CD8-positive, alpha-beta memory T cell (primary cell): ENCODE measurements at places on chromosomes 16 and 17.
A peak's percentile ranks its signal among the peaks of the same experiment; 100 is the strongest.

GRCh38 chr17:45640141-45640850 lies 143.8 kb upstream of the CRHR1 start:
- peak; percentile 79 for DNase-seq

- no peak for DNase-seq
Observed at GRCh38 chr17:45042346-45043120, 8.9 kb downstream of the DCAKD start.

DNA sequence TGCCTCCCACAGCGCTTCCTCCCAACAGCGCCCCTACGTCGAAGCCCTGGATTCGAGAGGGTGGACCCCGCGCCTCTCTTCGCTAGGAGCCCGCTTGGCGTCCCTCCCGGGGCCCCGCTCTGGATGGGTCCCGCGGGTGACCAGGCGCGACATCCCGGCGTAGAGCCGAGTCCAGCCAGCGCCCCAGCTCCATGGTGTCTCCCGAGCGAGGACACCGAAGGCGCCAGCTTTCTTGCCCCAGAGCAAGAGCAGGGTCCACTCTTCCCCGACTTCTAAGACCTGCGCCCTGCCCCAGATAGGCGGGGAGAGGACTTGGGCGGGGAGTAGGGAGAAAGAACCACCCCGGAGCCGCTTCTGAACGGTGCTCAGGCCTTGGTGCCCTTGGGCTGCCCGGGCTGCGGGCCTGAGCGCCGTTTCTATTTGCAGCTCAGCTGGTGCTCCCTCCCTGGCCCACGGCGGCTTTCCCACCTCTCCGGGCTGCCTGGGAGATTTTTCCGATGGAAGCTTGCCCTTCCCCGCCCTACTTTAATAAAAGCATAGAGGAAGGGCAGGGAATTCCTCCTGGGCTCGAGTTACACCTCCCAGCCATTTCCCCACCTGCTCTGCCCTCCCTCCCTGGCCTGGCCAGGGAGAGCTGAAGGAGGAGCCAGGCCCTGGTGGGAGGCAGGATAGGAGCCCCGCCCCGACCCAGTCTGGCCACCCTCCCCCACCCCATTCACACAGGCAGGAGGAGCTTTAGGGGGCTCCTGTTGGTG lies 1.8 kb downstream of the MMP15 start:
- no peak for DNase-seq

GRCh38 chr16:29315916-29316517 lies 90.5 kb downstream of the NPIPB11 start:
- DNase-seq = no peak

DNA sequence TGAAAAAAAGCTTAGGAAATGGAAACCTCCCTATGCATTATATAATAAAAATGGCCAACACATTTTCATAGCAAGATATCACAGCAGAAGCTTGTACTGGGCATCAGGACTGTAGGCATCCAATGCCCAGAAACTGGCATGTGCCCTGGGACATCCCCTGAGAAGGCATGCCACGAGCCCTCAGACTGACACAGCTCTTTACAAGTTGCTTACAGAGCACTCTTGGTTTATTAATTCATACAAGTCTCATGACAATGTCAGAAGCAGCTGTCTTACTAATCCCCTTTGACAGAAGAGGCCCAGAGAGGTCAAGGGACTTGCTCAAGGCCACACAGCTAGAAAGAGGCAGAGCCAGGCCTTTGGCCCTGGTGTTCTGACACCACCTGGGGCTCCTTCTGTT lies 5.6 kb upstream of the CCL2 start:
- no peak for DNase-seq

GRCh38 chr16:4682616-4683254 lies 10.6 kb upstream of the NUDT16L1 start:
- DNase-seq = no peak

- DNase-seq = no peak
Observed at GRCh38 chr17:33202021-33202420, 91.1 kb downstream of the ASIC2 start.

DNA sequence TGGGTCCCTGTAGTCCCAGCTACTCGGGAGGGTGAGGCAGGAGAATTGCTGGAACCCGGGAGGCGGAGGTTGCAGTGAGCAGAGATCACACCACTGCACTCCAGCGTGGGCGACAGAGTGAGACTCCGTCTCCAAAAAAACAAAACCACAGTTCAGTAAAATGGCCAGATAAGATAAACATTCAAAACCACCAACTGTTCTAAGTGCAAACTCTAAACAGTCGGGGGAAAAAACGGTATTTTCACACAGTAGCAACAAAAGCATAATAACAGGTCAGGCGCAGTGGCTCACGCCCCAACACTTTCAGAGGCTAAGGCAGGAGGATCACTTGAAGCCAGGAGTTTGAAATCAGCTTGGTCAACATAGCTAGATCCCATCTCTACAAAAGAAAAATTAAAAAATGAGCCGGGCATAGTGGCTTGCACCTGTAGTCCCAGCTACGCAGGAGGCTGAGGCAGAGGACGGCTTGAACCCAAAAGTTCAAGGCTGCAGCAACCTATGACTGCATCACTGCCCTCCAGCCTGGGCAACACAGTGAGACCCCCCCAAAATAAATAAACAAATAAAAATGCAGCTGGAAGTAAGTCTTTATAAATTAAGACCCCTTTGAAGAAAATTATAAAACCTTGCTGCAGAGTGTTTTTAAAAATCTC lies 10.8 kb upstream of the HASPIN start:
- DNase-seq = no peak

GRCh38 chr16:86317813-86318650 lies 192.3 kb upstream of the FOXF1 start:
- no peak for DNase-seq

DNA sequence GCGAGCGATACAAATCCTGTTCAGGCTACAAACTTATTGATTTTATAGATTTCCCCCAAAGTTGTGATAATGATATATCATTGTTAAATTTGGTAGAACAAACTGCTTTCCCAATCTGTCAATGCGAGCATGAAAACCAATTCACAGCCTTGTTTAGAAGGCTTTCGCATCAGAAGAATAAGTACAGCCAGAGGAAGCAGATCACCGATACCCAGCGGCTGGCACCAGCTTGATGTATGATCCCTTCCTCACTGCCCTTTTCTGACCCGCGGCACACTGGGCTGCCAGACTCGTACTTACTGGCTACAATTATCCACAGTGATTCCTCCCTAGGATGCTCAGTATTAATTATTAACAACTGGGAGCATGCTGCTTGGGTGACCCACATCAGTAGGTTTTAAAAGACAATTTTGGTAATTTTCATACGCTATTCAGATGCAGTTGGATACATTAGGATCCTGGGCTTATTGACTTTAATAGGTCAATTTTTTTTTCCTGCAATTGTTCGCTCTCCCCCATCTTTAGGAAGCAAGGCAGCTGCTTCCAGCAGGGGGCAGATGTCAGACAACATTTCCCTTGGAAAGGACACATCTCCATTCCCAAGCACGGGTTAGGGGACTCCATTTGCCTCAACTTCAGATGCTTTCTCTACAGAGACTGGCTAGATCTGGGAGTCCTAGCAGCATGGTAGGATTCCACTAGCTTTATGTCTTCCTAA lies 582.7 kb upstream of the PSMD7 start:
- DNase-seq = no peak

DNA sequence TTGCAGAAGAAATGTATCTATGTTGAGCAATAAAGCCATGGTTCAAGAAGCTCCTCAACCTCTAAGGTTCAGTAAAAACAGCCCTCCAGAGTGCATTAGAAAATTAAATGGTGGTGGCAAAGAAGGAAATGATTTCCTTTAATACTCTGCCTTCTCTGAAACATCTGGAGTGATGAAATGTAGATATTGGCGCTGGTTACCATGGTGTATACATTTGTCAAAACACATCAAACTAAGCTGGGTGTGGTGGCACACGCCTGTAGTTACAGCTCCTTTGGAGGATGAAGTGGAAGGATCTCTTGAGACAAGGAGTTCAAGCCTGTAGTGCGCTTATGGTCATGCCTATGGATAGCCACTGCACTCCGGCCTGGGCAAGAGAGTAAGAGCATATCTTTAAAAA lies 6.0 kb downstream of the CAPNS2 start:
- DNase-seq = no peak

- DNase-seq = no peak
Observed at GRCh38 chr16:78926723-78927210, 673.8 kb downstream of the MAF start.

DNA sequence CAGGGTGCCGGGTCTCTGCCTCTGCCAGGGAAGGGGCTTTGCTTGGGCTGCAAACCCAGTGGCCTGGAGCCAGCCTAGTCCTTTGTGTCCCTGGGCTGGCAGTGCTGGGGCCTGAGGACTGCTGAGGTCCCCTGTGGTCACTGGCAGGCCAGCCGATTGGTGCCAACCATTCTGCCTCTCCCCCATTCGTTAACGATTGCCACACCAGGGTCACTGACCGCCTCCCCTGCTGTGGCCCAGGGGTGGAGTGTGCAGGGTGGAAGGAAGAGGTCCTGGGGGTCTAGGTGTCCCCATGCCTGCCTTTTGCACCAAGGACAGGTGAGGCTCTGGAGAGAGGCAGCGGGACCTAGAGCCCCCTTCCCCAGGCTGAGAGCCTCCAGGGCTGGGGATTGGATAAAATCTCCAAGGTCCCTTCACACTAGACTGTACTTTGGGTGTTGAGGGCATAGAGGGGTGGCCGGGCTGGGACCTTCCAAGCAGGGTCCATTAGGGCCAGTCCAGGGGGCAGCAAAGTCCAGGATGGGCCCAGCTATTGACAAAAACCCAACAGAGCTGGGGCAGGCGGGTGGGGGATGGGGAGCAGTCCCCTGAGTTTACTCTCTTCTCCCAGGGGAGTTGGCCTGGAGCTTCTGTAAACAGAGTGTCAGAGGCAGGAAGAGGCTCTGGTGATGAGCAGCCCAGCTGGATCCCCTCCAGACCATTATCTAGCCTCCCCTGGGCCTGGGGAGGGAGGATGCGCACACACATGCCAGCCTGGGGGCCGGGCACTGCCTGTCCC lies 1.1 kb downstream of the VASN start:
- DNase-seq = no peak

GRCh38 chr17:12727881-12728280 lies 61.4 kb upstream of the ARHGAP44 start:
- no peak for DNase-seq

DNA sequence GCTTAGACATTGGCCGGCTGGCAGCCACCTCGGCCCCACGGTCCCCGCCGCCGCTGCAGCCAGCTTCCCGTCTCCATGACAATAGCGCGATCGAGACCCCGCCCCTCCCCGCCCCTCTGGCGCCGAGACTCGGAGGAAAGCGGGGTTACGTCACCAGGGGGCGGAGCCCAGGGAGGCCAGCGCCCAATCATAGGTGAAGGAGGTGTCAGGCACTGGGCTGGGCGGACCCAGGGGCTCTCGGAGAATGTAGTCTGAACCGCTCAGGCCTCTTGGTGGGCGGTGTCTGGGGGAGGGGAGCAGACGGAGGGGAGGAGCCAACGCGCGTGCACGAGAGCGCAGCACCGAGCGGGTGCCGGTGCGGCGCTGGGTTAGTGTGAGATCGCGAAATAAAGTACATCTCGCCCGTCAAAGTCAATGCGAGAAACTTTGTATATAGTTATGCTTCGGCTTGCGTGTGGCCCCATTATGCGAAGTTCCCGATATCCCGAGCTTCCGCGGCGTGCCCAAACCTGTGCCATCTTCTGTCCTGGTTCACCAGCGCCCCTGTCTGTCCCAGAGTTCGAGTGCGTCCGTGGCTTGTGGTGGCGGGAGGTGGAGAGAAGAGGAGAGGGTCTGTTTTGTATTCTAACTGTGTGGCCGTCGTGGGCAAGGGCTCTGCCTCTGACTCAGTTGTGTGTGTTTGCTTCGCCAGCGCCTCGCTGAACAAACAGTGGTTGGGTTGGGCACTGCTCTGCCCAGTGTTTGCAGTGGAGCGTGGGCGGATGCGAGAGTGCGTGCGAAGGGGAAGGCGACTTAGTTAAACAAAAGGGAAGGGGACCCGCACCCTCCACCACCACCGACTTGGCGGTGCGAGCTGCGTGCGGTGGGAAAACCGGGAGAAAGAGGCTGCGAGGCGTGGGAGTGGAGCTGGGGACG lies 1.3 kb upstream of the IRX5 start:
- DNase-seq = peak; percentile 89

DNA sequence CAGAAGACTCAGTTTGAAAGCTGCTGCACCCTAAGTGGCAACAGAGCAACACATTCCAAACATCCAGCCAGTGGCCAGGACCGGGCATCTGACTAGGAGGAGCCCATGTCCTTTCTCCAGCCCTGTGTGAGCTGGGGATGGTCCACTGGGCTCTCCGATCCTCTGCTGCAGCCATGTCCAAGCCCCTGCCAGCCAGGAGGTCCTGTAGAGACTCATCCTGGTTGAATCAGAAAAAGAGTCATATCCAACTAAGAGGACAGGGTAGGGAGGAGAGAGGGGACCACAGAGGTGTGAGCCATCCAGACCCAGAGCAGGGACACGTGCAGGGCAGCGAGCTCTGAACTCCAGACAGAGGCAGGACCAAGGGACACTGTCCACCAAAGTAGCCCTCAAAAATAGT lies 163.0 kb upstream of the CDH5 start:
- DNase-seq = no peak

DNA sequence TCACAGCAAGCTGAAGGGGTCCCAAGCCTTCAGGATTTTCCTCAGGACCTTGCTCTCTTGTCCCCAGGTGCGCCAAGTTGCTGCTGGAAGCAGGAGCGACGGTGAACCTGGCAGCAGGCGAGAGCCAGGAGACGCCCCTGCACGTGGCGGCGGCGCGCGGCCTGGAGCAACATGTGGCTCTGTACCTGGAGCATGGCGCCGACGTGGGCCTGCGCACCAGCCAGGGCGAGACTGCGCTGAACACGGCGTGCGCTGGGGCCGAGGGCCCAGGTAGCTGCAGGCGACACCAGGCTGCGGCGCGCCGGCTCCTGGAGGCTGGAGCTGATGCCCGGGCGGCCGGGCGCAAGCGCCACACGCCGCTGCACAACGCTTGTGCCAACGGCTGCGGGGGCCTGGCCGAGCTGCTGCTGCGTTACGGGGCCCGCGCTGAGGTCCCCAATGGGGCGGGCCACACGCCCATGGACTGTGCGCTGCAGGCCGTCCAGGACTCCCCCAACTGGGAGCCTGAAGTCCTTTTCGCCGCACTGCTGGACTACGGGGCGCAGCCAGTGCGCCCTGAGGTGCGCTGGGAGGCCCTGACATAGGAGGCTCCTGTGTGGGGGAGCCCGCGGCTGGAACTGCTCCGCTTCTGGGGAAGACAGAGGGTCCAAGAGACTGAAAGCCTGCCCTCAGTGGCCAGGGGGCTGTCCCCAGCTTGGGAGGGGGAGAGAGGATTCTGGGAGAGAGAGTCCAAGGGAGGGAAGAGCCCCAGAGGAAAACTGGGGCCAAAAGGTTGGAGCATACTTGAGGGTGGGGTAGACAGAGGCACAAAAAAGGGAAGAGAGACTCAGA lies 6.4 kb downstream of the ASB16 start:
- no peak for DNase-seq

DNA sequence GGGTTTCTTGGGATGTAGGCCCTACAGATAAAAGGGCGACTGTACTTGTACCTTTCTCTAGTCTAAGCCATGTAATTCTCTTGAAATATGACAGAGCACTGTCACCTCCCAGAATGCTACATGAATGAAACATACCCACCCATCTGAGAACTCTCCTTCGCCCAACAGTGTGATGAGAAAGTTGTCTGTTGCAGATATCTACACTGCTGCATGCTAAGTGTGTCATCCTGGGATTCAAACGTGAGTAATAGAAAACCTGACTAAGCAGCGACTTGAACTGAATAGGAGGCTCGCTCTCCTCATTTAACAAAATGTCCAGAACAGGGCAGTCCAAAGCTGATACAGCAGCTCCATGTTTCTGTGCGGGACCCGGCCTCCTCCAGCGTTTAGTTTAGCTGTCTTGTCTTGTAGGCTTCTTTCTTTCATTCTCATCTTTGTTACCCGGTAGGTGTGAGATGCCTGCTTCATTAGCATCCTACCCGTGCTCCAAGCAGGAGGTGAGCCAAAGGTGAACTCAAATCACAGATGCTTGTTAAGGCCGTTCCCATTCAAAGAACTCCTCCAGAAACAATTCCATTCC lies 211.9 kb downstream of the PRKCA start:
- DNase-seq = no peak

GRCh38 chr17:20315821-20316220 lies 151.5 kb downstream of the LGALS9B start:
- DNase-seq = no peak
